ENCODE measurements at places on chromosomes 3 and 15. TPM values are rescaled to one million over a fixed set of nuclear protein-coding genes. Genes with fewer than 3 reads are reported as not detected.

The GATM gene
- total RNA-seq: 0.17 TPM

The TNFAIP8L3 gene
- 10.7 TPM for total RNA-seq

The CTDSPL gene
- 31.8 TPM for total RNA-seq

The USP19 gene
- 49.1 TPM for total RNA-seq

The ZBTB20 gene
- 13.4 TPM for total RNA-seq

The TERC gene
- total RNA-seq: 210 TPM

The CD200R1 gene
- total RNA-seq: not detected

The SV2B gene
- under 0.01 TPM for total RNA-seq

The ANKRD34C gene
- total RNA-seq: not detected

The CIB2 gene
- 3.1 TPM for total RNA-seq

The CCDC9B gene
- total RNA-seq: 38.0 TPM

The NIPA2 gene
- total RNA-seq: 41.6 TPM

The NAALADL2 gene
- 11.6 TPM for total RNA-seq

The DAZL gene
- total RNA-seq: not detected

The PDE12 gene
- 9.0 TPM for total RNA-seq

The FBXW12 gene
- total RNA-seq: not detected

The METTL6 gene
- 40.8 TPM for total RNA-seq

The REC114 gene
- total RNA-seq: not detected

The ACKR2 gene
- total RNA-seq: under 0.01 TPM

The PIERCE2 gene
- total RNA-seq: 3.1 TPM

The PRTG gene
- 4.0 TPM for total RNA-seq

The FBXO40 gene
- total RNA-seq: not detected
